ENCODE measurements at places on chromosomes 16 and 17. TPM values are rescaled to one million over a fixed set of nuclear protein-coding genes. Genes with fewer than 3 reads are reported as not detected.
A peak's percentile ranks its signal among the peaks of the same experiment; 100 is the strongest.

DNA sequence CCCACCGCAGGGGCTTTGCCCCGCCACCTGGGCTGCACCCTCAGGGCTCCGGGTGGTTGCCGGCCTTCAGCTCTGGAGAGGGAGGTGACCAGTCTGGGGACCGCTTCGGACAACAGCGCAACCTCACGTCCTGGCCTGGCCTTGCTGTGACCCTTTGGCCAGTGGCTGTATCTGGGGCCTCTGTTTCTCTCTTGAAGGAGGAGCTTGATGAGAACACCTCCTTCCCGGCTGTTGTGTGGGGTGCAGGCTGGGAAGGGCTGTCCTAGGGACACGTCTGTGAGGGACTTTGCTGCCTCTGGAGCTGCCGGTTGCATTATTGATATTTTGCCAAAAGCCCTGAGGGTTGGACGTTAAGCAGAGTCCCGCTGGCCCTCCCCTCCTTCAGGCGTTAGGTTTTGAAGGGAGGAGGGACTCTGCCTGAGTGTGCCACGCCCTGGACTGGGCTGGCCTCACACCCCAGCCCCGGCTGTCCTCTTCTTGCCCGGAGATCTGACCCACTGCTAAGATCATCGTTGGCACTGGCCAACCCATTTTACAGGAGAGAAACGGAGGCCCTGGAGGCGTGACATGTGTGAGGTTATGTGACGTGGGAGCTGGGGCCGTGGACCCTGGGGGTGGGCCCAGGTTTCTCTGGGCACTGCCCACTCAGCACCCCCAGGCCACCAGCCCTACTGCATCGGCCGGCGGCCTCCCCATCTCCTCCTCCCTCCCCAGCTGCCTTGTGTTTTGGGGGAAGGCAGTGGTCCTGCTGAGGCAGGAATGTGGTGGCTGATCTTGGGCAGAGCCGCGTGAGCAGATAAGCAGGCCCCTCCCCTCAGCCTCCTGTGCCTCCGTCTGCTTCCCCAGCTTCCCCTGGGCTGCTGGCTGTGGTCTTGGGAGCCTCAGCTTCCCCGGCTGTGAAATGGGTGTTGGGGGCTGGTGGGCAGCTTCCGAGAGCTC, 8.5 kb downstream of the ZFPM1 start:
- no peak overlapping the region for H3K4me3 ChIP-seq
- no peaks in the 10 kb centered on the region for H3K27me3 ChIP-seq
- H3K4me1 ChIP-seq: no peaks in the 10 kb centered on the region
- no peak for DNase-seq

GRCh38 chr16:57723170-57723569, 12.4 kb upstream of the KATNB1 start:
- H3K36me3 ChIP-seq: no peaks in the 10 kb centered on the region
- no peaks in the 10 kb centered on the region for H3K4me1 ChIP-seq
- H3K27ac ChIP-seq: no peak overlapping the region
- DNase-seq: no peak
- no peaks in the 10 kb centered on the region for H3K27me3 ChIP-seq

- no peaks in the 10 kb centered on the region for H3K27me3 ChIP-seq
- H3K4me1 ChIP-seq: no peaks in the 10 kb centered on the region
- H3K4me3 ChIP-seq: no peak overlapping the region
- H3K27ac ChIP-seq: no peak overlapping the region
Measured at GRCh38 chr16:24721830-24722238, 7.6 kb upstream of the TNRC6A start.

DNA sequence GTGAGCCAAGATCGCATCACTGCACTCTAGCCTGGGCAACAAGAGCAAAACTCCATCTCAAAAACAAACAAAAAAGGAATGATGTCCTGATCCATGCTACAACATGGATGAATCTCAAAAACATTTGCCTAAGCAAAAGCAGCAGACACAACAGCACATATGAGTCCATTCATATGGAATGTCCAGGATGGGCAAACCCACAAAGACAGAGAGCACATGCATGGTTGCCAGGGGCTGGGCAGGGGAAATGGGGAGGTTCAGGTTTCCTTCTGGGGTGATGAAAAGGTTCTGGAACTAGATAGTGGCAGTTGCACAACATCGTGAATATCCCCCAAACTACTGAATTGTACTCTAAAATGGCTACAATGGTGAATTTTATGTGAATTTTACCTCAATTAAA, 35.3 kb upstream of the RAI1 start:
- H3K4me3 ChIP-seq: no peak overlapping the region
- H3K36me3 ChIP-seq: no peaks in the 10 kb centered on the region
- H3K27me3 ChIP-seq: no peaks in the 10 kb centered on the region
- DNase-seq: no peak
- no peak overlapping the region for H3K27ac ChIP-seq

GRCh38 chr17:50850640-50851039, 15.3 kb downstream of the WFIKKN2 start:
- no peak overlapping the region for H3K4me3 ChIP-seq
- H3K27me3 ChIP-seq: no peaks in the 10 kb centered on the region
- H3K4me1 ChIP-seq: no peaks in the 10 kb centered on the region
- peak overlapping the region; percentile 80 for H3K27ac ChIP-seq
- H3K36me3 ChIP-seq: no peaks in the 10 kb centered on the region
- DNase-seq: peak; percentile 27

- peak overlapping the region; percentile 74 for H3K27ac ChIP-seq
- no peaks in the 10 kb centered on the region for H3K36me3 ChIP-seq
- no peaks in the 10 kb centered on the region for H3K27me3 ChIP-seq
- no peak for DNase-seq
- H3K4me3 ChIP-seq: peak overlapping the region; percentile 96
Measured at GRCh38 chr16:58127033-58127556, 2.1 kb downstream of the CFAP20 start.

- no peak for DNase-seq
- H3K27ac ChIP-seq: no peak overlapping the region
- H3K4me3 ChIP-seq: no peak overlapping the region
- H3K27me3 ChIP-seq: no peaks in the 10 kb centered on the region
Measured at GRCh38 chr16:6193718-6194117, 1096.1 kb upstream of the EEF2KMT start.

GRCh38 chr16:61500851-61501250, 535.4 kb downstream of the CDH8 start:
- H3K4me1 ChIP-seq: no peaks in the 10 kb centered on the region
- H3K27ac ChIP-seq: no peak overlapping the region
- H3K36me3 ChIP-seq: no peaks in the 10 kb centered on the region
- no peak overlapping the region for H3K4me3 ChIP-seq
- DNase-seq: no peak
- no peaks in the 10 kb centered on the region for H3K27me3 ChIP-seq

- H3K4me1 ChIP-seq: peaks cover 55% of the 10 kb centered on the region
- no peaks in the 10 kb centered on the region for H3K36me3 ChIP-seq
- no peaks in the 10 kb centered on the region for H3K27me3 ChIP-seq
Measured at GRCh38 chr17:4839965-4840892, 7.1 kb downstream of the MINK1 start.

DNA sequence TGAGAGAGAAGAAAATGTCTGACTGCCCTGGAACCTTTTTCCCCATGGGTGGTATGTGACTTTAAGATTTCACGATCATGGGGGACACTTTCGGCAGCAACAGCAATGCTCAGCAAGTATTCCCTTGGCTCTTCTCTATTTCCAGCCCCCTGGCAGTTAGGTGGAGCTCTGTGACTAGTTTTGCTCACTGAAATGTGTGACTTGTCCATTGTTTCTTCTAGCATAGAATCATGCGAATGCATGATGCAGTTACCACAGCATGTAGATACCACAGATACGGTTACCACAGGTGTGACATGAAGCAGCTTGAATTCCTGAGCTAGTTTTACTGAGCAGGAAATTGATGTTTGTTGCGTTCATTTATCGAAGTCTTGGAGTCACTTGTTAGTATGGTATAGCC, 1034.5 kb upstream of the EEF2KMT start:
- H3K4me1 ChIP-seq: no peaks in the 10 kb centered on the region
- H3K27ac ChIP-seq: no peak overlapping the region
- H3K36me3 ChIP-seq: no peaks in the 10 kb centered on the region

GRCh38 chr16:78842950-78843349, 743.5 kb downstream of the WWOX start:
- DNase-seq: no peak
- H3K36me3 ChIP-seq: no peaks in the 10 kb centered on the region
- H3K27ac ChIP-seq: no peak overlapping the region
- H3K27me3 ChIP-seq: no peaks in the 10 kb centered on the region
- H3K4me1 ChIP-seq: no peaks in the 10 kb centered on the region
- H3K4me3 ChIP-seq: no peak overlapping the region

DNA sequence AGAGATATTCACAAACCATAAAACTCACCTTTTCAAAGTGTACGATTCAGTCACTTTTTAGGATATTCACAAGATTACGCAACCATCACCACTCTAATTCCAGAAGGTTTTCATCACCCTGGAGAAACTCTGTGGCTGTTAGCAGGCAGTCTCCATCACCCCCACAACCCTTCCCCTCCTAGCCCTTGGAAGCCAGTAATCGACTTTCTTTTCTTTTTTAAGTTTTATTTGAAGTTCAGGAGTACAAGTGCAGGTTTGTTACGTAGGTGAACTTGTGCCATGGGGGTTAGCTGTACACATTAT, 363.5 kb downstream of the CPPED1 start:
- no peak for DNase-seq
- no peaks in the 10 kb centered on the region for H3K36me3 ChIP-seq
- H3K4me1 ChIP-seq: no peaks in the 10 kb centered on the region
- H3K27me3 ChIP-seq: no peaks in the 10 kb centered on the region
- no peak overlapping the region for H3K27ac ChIP-seq

DNA sequence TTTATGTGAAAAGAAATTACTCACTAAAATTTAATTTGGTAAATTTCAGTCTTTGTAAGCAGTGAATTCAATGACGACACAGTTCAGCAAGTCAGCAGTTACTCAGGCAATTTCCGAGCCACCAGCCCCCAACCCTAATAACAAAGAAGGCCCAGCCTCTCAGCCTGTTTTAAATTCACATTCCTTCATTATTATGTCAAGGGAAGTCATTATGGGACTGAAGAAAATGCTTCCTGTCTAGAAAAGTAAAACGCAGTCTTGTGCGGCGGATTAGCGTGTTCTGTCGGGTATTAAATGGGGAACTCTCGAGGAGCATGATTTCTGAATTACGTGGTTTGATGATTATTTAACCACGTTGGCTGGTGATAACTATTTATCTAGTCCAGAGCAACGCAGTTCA, 177.6 kb downstream of the AIPL1 start:
- H3K4me1 ChIP-seq: no peaks in the 10 kb centered on the region
- H3K36me3 ChIP-seq: no peaks in the 10 kb centered on the region
- H3K4me3 ChIP-seq: no peak overlapping the region
- no peak overlapping the region for H3K27ac ChIP-seq

Gene MT1G
- not detected for total RNA-seq

Gene CTRL
- 3.2 TPM for total RNA-seq

Gene SLFN12L
- 12.3 TPM for total RNA-seq

Gene PMM2
- 21.4 TPM for total RNA-seq

Gene HASPIN
- total RNA-seq: 0.74 TPM

Gene BCO1
- not detected for total RNA-seq
